ENCODE measurements at places on chromosomes 7 and 10. TPM values are rescaled to one million over a fixed set of nuclear protein-coding genes. Genes with fewer than 3 reads are reported as not detected.

Gene TACC2
- not detected for total RNA-seq

Gene ASB15
- not detected for total RNA-seq

Gene CALCR
- total RNA-seq, result not detected

Gene MYOZ1
- not detected for total RNA-seq
